Stimulated activated CD4-positive, alpha-beta T cell treated with anti-CD3 and anti-CD28 coated beads, Interleukin-4, amount 100 ng/mL, for 24 hours (primary cell): ENCODE measurements at places on chromosomes 4 and X.

DNA sequence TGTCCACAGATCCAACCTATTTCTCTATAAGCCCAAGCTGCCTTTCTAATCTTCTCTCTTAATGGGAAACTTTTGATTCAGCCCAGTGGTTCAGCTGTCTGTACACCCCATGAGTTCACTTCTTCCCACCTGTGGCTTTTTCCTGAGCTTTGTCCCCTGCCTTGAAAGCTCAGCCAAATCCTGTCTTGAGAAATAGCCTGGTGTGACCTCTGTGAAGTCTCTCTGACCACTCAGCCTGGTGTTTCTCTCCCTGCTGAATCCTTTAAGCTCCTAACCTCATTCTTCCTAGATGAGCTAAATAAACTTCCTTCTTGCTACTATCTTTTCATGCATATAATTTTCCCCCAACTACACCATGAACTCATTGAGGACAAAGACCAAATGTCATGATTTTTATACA lies 15.2 kb upstream of the HERC5 start:
- no peak for DNase-seq

DNA sequence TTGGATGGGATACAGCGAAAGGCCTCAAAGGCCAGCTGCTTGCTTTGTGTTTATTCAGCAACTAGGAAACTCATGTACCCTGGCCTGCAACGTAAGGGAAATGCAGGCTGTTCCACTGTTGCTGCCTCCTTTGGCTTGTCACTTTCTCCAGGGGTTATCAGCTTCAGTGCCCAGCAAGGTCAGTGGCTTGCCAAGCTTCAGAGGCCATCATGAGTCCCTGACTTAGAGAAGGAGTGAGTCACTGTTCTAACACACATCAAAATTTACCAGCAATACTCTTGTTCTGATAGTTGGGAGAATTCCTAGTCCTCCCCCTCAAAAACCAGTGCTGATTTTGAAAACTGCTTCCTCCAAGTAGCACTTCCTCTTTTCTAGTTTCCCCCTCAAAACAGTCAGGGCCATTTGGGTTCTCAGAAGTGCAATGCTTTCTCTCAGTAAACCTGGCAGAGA lies 250.8 kb downstream of the ARHGAP24 start:
- no peak for DNase-seq

- no peak for DNase-seq
Measured at GRCh38 chr4:120826449-120826848, 96.1 kb downstream of the PRDM5 start.

- DNase-seq, result no peak
Measured at GRCh38 chr4:177413076-177413475, 29.2 kb downstream of the AGA start.
